Stimulated activated CD8-positive, alpha-beta memory T cell treated with anti-CD3 and anti-CD28 coated beads, Interleukin-7, amount 100 ng/mL, for 48 hours (primary cell): ENCODE measurements at places on chromosomes 13 and 19.
A peak's percentile ranks its signal among the peaks of the same experiment; 100 is the strongest.

DNA sequence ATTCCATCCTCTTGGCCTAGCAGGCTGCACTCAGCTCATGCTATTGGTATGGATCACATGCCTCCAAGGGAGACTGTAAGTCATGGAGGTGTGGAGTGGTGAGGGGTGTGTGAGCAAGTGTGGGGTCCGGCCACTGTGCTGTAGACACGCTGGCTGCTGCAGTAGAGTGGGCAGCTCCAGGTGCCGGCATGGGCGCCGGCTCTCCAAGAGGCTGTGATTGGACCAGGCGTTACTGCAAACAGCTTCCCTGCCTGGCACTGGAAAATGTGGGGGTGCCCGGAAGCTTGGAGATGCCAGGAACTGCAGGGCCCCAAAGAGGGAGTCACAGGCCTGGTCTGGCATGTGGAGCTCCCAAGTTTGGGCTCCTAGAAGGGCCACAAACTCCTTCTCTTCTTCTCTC is 245.7 kb downstream of the GPC6 start:
- DNase-seq: no peak

DNA sequence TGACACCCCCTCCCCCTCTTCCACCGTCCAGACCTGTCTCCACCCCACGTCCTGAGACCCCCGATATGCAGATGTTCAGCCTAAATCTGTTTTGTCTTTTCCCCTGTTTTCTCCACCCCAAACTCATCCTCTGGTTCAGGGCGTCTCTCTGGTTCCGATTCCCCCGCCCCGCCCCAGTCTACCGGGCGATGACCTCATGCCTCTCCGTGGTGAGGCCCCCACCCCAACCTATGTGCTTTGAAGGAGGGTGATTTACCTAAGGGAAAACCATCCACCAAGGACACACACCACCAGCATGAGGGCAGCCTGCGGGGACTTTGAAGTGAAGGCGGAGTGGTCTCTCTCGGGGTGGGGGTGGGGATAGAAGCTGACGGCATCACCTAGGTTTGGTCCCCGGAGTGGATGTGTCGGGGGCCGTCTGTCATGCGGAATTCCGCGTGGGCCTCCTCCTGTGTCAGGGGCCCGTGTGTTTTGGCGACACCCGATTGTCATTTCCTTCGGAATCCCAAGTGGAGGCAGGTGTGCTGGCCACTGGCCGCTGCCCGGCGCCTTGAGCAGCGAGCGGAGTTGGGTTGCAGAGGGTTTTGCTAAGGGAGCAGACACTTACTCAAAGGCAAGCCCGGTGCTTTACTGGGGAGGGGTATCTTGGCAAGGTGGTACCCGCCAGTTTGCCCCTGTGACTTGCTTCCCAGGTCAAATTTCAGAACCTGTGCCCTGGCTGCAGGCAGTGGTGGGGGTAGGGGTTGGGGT is 1.4 kb downstream of the FZR1 start:
- DNase-seq: no peak

- no peak for DNase-seq
These were observed 113.0 kb downstream of the ATP11A start for GRCh38 chr13:112802802-112803195.

- no peak for DNase-seq
These were observed 1.2 kb downstream of the TBC1D17 start for GRCh38 chr19:49878744-49879070.

- no peak for DNase-seq
These were observed 35.4 kb downstream of the GSX1 start for GRCh38 chr13:27827646-27828045.

DNA sequence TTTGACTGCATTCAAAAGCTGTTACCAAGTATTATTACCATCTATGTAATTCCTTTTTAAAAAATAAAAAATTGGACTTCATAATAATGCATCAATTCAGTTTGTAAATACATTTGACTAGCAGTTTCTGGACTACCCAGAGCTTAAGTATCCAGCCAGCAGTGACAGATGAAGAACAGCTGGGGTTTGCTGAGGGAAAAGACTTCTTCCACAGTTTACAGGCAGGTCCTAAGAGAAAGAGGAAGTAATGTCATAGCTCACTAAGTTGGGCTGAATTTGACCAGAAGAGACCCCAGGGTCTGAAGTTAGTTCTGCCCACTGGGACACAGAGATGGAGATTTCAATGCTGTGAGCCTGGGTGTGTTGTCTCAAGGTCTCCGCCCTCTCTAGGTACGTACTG is 96.4 kb downstream of the MBNL2 start:
- no peak for DNase-seq

DNA sequence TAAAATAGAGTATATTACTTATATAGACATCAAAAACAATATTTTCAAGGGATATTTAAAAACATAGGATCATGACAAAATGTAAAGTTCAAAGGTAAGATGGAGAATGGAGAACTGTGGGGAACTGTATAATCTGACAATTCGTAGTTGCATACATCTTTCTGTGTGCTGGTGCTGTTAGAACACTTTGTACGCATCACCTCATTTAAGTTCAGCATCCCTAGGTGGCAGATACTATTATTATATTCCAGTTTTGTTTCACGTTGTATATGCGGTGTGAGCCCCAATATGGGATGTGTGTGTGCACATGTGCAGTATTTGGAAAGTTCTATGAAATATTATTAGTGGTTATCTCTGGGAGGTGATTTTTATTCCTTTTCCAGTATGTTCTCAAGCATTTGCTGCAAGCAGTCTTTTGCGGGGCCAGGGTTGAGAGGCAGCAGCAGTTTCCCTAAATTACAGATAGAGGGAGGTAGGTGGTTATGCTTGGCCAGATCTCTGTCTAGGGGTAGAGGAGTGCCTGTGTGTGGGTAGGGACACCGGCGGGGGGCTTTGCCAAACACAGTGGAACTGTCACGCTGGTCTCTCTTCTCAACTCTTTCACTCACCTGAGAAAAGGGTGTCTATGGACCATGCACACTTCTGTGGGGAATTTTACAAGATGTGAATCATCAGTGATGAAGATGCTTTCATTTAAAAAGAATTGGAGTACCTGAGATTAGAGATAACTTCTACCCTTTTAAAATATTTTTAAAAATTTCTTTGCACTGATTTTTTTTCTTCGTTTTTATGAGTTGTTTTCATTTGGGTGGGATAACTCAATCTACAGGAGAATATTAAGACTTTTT is 55.6 kb upstream of the ALOX5AP start:
- DNase-seq: no peak

- no peak for DNase-seq
These were observed 22.4 kb downstream of the TNFRSF19 start for GRCh38 chr13:23592596-23592995.

GRCh38 chr13:99740251-99740979 is 231.2 kb downstream of the ZIC5 start:
- DNase-seq: no peak

- DNase-seq: no peak
These were observed 111.3 kb downstream of the KATNAL1 start for GRCh38 chr13:30196025-30196424.

GRCh38 chr19:18309525-18310064 is 13.3 kb downstream of the LSM4 start:
- DNase-seq: no peak

- no peak for DNase-seq
These were observed 35.3 kb downstream of the RGCC start for GRCh38 chr13:41492432-41493260.

- DNase-seq: no peak
These were observed 4.2 kb downstream of the VPS36 start for GRCh38 chr13:52446265-52446664.

DNA sequence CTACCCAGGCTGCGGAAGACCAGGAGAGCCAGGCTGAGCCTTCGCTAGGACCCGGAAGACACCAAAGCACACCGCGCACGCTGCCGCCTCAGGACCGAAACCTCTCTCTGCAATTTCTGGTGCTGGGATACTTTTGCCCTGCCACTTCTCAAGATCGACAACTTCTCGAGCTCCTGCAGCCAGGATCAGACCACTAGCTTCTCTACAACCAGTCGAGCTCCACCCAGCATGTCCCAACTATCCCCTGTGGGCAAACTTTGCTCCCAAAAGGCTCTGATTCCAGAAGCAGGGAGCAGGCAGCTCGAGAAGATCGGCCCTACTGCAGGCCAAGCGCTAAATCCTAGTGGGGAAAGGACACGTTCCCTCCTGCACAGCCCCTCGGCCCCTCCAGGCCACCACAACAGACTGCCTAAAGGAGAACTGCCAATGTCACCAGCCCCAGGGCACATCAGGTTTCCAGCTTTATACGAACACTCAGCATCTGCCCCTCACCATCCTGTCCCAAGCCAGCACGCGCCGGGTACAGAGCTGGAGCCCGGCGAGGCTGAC is 979 bp downstream of the AKAP8 start:
- peak; percentile 22 for DNase-seq

- DNase-seq: no peak
These were observed 140.2 kb downstream of the VWA8 start for GRCh38 chr13:41820581-41821237.

GRCh38 chr13:80097561-80097960 is 243.4 kb downstream of the SPRY2 start:
- no peak for DNase-seq

GRCh38 chr19:57078802-57079201 is 41.0 kb upstream of the USP29 start:
- DNase-seq: no peak

DNA sequence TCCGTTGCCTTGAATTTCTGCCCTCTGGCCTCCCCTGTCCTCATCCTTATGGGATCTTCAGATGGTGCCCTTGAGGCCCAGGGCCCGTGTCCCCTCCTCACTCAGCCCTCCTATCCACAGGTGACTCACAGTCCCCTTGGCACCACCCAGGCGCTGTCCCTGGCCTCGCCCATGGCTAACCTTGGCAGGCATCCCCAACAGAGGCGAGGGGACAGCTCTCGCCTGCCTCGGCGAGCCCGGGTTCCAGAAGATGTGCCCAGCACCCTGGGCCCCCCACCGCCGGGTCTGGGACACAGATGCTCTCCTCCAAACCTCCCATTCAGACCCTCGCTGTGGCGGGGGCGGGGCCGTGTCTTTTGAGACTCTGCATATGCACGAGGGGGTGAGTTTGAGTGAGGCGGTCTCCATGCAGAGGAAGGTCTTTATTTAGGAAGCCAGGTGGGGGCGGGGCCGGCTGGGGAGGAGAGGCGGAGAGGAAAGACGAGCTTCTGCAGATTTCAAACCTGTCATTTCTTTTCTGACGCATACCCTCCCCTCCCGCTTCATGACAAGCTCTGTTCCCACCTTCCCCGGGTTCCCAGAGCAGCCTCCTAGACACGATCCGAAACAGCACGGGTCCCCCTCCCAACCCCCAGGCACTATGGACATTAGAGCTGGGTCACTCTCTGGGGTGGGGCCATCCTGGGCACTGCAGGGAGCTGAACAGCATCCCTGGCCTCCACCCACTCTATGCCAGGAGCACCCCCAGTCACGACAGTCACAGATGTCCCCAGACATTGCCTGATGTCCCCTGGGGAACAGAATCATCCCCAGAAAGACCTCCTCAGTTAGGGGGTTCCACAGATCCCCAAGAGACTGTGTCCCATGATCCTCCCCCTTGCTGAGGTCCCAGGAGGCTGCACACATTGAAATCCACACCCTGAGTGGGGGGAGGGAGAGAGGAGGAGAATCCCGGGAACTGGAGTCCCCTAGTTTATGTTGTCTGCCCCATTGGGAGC is 48.5 kb downstream of the GNG7 start:
- DNase-seq: no peak

GRCh38 chr19:39823686-39824085 is 10.3 kb downstream of the DYRK1B start:
- DNase-seq: no peak

GRCh38 chr19:50776131-50776530 is 5.9 kb downstream of the GPR32 start:
- no peak for DNase-seq

DNA sequence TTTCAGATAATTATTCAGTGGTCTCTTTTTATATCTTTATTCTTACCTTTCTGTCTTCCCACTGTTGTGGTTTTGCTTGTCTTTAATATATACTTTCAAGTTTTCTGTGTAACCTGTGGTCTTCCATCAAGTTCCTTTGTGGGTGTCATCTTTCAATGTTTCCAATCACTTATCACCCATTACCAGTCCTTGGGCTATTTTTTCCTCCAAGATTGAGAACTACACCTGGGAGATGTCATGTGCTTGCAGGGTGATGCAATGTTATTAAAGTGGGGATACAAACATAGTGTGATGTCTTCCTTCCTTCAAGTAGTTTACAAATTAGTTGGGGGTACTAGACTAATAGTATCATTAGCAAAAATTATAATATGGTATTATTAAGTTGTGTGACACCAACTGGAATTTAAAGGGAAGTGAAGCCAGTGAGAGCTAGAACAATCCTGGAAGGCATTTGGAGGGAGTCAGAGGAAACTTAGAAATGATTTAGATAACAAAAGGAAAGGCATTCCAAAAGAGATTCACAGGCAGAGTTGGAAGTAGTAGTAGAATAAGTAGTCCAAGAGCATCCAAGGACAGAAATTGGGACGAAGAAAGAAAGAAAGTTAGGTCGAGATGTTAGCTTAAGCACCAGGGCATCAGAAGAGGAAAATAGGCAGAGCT is 3.4 kb downstream of the FNDC3A start:
- DNase-seq: no peak
